ENCODE measurements at places on chromosomes 3 and 15. TPM values are rescaled to one million over a fixed set of nuclear protein-coding genes. Genes with fewer than 3 reads are reported as not detected.

ANKDD1A gene
- 5.0 TPM for total RNA-seq

CPB1 gene
- total RNA-seq, result 0.83 TPM

RUBCN gene
- 33.1 TPM for total RNA-seq

NR1I2 gene
- 0.21 TPM for total RNA-seq

FAM107A gene
- total RNA-seq, result 74.5 TPM

WWTR1 gene
- 89.5 TPM for total RNA-seq

ARL8B gene
- 90.6 TPM for total RNA-seq

KCNH8 gene
- 0.12 TPM for total RNA-seq

SH3GL3 gene
- 2.6 TPM for total RNA-seq

GABRB3 gene
- total RNA-seq, result 5.5 TPM
